ENCODE measurements at places on chromosomes 1 and 21.
A peak's percentile ranks its signal among the peaks of the same experiment; 100 is the strongest.

- no peak for DNase-seq
Observed at GRCh38 chr1:208268541-208269337, 24.6 kb upstream of the PLXNA2 start.

DNA sequence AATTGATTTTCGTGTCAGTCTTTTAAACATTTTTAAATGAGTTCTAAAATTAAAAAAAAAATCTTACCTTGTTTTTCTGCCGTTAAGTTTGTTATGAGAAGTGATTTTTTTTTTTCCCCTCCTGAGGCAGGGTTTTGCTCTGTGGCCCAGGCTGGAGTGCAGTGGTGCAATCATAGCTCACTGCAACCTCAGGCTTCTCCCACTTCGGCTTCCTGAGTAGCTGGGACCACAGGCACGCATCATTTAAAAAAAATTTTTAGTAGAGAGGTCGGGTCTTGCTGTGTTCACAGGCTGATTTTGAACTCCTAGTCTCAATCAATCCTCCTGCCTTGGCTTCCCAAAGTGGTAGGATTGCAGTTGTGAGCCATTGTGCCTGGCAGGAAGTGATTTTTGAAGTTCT, 41.1 kb downstream of the MTR start:
- DNase-seq = no peak

DNA sequence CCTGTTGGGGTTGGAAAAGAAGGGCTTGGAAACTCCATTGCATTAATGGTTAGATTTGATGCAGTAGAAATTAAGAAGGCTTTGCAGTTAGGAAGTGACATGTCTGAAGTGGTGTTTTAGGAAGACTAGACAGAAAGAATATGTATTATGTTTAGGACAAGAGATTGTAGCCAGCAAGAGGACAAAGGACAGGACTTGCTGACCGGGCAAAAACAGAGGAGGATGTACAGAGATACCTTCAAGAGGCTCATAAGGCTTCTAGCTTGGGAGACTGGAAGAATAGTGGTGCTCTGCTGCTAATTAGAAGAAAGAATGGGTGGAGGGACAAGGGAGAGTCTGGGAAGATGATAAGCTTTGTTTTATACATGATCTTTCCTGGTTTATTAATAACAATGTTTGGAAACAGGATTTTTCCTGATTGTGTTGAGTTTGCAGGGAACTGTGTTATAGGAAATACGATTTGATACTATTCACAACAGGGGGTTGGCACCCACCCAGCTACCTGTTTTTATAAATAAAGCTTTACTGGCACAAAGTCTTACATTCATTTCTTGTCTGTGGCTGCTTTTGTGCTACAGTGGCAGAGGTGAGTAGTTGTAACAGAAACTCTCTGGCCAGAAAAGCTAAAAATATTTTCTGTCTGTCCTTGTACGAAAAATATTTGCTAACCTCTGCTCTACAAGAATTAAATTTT, 37.1 kb upstream of the TMCO2 start:
- DNase-seq = no peak

- DNase-seq = peak; percentile 35
Observed at GRCh38 chr1:9724706-9725476, 73.4 kb downstream of the PIK3CD start.

DNA sequence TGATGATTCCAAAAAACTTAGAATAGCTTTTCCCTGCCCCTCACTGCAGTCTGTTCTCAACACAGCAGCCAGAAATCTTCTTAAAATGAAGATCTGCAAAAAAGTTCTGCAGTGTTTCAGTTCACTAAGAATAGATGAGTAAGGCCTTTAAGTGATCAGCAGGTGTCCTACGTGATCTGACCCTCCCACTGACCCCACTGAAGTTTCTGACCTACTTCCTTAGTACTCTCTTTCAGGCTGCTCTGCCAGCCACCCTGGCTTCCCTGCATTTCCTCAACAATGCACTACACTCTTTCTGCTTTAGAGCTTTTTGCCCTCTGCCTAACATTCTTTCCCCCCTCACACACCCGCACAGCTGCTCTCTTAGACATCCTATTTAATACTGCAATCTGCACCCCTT, 182.5 kb downstream of the AKT3 start:
- DNase-seq = no peak

- DNase-seq = peak; percentile 95
Observed at GRCh38 chr1:244322791-244323521, 128.8 kb downstream of the ADSS2 start.

Data from foreskin keratinocyte (primary cell).